ENCODE measurements at places on chromosomes 16 and 17.

DNA sequence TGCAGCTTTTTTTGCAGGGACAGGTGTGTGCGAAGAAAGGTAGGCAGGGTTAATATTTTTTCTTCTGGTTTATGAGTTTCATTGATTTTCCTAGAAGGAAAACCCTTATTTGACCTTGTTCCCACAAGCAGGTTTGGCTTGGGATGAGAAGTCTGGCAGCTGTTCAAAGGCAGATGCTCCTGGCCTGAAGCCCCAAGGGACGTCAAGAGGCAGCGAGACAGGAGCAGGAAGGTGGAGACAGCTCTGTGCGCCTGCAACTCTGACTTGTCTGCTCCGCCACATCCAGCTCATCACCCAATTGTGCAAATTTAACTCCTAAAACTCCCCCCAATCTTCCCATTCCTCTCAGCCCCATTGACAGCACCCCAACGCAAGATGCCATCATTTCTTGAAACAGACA, 136.8 kb upstream of the XYLT1 start:
- DNase-seq: no peak

DNA sequence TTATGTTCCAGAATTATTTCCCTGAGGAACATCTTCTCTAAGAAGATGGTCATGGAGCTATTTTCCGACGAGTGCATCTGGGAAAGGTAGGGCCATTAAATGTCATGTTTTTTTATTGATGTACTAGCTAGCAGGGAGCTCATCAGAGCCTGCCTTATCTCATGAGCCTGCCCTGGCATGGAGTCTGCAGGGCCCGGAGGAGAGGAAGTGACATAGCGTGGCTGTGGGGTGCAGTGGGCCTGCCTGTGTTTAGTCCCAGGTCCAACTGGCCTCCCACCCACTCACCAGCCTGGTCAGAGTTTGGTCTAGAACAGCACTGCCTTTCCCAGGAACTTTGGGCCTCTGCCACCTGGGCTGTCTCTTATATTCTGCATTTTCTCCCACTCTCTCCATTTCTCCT, 389.8 kb downstream of the SNX29 start:
- no peak for DNase-seq

DNA sequence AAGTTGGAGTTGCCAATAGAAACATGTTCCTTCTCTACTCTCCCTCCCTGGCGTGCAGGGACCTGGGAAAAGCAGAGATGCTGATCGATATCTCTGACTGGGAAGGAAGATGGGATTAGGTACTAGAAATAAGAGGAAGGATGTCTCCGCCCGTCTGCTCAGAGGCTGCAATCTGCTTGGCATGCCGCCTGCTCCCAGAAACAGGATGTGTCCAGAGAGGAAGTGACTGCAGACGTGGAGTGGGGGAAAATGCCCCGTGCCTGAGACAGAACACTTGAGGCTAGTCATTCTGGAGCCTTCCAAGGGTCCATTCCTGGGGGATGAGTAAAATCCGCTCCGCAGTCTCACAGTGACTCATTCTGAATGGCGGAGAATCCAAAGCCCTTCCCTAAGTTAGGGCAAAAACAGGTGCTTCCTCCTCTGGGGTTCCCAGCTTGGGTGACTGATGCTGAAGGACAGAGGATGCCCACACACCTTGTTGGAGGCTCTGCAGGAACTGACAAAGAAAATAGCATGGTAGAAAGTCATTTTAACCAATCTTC, 45.0 kb upstream of the SMURF2 start:
- DNase-seq: no peak

GRCh38 chr16:58154345-58154744, 25.2 kb upstream of the CFAP20 start:
- no peak for DNase-seq
